Tibial artery (tissue), 4 donors: ENCODE measurements at places on chromosomes 11 and 22.

- H3K4me1 ChIP-seq: peaks cover 1% of the 10 kb centered on the region
- DNase-seq: no peak
- no peaks in the 10 kb centered on the region for H3K27me3 ChIP-seq
Observed at GRCh38 chr11:75424396-75424795, 8.6 kb downstream of the KLHL35 start.

- no peaks in the 10 kb centered on the region for H3K36me3 ChIP-seq
- H3K27ac ChIP-seq: no peak overlapping the region
- H3K4me1 ChIP-seq: peaks cover 17% of the 10 kb centered on the region
- no peak for DNase-seq
- H3K27me3 ChIP-seq: no peaks in the 10 kb centered on the region
Observed at GRCh38 chr22:28395920-28396753, 283.5 kb downstream of the TTC28 start.

- no peak overlapping the region for H3K4me3 ChIP-seq
- H3K27ac ChIP-seq: no peak overlapping the region
- no peaks in the 10 kb centered on the region for H3K27me3 ChIP-seq
- H3K4me1 ChIP-seq: no peaks in the 10 kb centered on the region
- DNase-seq: no peak
Observed at GRCh38 chr22:33975841-33976240, 55.6 kb upstream of the LARGE1 start.

- no peaks in the 10 kb centered on the region for H3K36me3 ChIP-seq
- H3K4me3 ChIP-seq: no peak overlapping the region
- H3K4me1 ChIP-seq: no peaks in the 10 kb centered on the region
- H3K27me3 ChIP-seq: no peaks in the 10 kb centered on the region
- H3K27ac ChIP-seq: no peak overlapping the region
Observed at GRCh38 chr11:103016031-103016430, 60.5 kb upstream of the MMP13 start.

- H3K4me3 ChIP-seq: no peak overlapping the region
- H3K36me3 ChIP-seq: no peaks in the 10 kb centered on the region
- no peak for DNase-seq
Observed at GRCh38 chr11:77062924-77063323, 3.8 kb upstream of the CAPN5 start.

DNA sequence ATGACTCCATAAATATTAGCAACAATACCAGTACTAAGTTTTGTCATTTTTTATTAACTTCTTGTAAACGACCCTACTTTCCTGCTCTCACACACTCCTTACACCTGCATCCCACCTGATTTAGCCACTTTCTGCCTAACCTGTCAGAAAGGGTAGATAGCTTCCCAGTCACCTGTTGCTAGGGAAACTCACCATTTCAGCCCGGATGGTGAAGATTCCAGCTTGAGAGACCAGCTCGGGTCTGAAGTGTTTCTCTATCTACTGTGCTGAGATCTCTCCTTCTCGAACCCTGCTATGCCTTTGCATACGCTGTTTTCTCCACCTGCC is at the start of gene PARVG:
Gene PARVG, plus strand, starts transcription at position 220 of the 327 bp plus-strand sequence. CDS start 2,405 bp downstream, outside the sequence.
- no peaks in the 10 kb centered on the region for H3K36me3 ChIP-seq
- no peak for DNase-seq
- no peaks in the 10 kb centered on the region for H3K4me1 ChIP-seq

- H3K27ac ChIP-seq: peak overlapping the region; percentile 48
- no peak for DNase-seq
- H3K36me3 ChIP-seq: no peaks in the 10 kb centered on the region
- no peak overlapping the region for H3K4me3 ChIP-seq
- H3K27me3 ChIP-seq: no peaks in the 10 kb centered on the region
Observed at GRCh38 chr11:95991545-95991944, 67.6 kb upstream of the MTMR2 start.

DNA sequence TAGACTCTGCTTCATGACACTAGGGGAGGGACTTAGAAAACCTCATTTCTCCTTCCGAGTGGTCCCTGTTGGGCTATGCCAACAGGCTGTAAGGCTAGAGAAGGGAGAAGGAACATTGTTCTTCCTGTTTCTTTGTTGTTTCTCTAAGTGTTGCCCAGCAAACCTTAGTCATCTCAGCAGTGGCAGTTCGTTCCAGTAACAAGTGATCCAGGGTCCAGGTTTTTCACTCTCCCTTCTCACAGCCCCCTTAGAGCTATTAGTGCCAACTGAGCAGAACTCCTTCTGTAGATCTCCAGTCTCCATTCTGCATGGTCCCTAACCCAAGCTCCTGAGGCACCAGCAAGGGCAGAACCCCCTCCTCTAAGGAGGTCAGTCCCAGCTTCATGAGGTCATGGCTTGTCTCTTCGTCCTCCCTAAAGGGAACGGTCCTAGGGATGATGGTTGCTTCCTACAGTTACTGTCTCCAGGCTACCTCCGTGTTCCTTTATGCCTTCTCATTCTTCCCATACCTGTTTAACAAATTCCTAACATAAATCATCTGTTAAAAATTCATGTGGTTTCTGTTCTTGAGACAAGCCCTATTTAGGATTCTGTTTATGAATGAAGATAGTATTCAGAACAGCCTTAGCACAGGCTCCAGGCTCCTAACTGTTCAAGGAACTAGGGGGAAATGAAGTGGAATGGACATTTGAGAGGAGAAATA is 168.6 kb upstream of the UBASH3B start:
- no peak for DNase-seq
- peaks cover 8% of the 10 kb centered on the region for H3K4me1 ChIP-seq
- H3K27ac ChIP-seq: no peak overlapping the region
- no peaks in the 10 kb centered on the region for H3K27me3 ChIP-seq
- no peaks in the 10 kb centered on the region for H3K36me3 ChIP-seq
- no peak overlapping the region for H3K4me3 ChIP-seq

DNA sequence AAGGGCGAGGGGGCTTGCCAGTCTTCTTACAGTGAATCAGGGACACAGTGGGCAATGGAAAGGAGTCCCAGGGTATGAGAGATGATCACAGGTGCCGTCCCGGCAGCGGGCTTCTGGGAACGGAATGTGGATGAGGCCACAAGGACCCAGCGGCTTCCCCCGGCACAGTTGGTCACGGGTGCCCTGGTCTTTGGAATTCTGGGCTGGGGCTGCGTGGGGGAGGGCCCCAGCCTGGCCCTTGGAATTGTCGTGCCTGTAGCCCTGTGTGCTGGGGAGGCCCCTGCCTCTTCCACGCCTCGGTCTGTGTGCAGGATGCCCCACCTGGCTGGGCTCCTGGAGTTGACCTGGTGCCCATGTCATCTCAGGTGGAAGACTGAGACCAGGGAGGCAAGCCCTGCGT is 76.6 kb downstream of the FBLN1 start:
- DNase-seq: no peak
- H3K4me1 ChIP-seq: no peaks in the 10 kb centered on the region
- H3K27me3 ChIP-seq: peaks cover 20% of the 10 kb centered on the region
- H3K27ac ChIP-seq: no peak overlapping the region

GRCh38 chr11:60871378-60872061 is 4.2 kb downstream of the ZP1 start:
- H3K27me3 ChIP-seq: no peaks in the 10 kb centered on the region
- no peaks in the 10 kb centered on the region for H3K36me3 ChIP-seq
- no peak overlapping the region for H3K27ac ChIP-seq
- peak; percentile 59 for DNase-seq

GRCh38 chr11:119983240-119983732 is 154.6 kb downstream of the TRIM29 start:
- no peaks in the 10 kb centered on the region for H3K27me3 ChIP-seq
- H3K4me3 ChIP-seq: no peak overlapping the region
- H3K4me1 ChIP-seq: no peaks in the 10 kb centered on the region
- no peak for DNase-seq
- H3K36me3 ChIP-seq: no peaks in the 10 kb centered on the region

GRCh38 chr22:36769541-36770512 is 6.1 kb downstream of the IFT27 start:
- no peak overlapping the region for H3K27ac ChIP-seq
- no peaks in the 10 kb centered on the region for H3K27me3 ChIP-seq
- H3K4me1 ChIP-seq: peaks cover 2% of the 10 kb centered on the region
- no peak overlapping the region for H3K4me3 ChIP-seq
- H3K36me3 ChIP-seq: no peaks in the 10 kb centered on the region

DNA sequence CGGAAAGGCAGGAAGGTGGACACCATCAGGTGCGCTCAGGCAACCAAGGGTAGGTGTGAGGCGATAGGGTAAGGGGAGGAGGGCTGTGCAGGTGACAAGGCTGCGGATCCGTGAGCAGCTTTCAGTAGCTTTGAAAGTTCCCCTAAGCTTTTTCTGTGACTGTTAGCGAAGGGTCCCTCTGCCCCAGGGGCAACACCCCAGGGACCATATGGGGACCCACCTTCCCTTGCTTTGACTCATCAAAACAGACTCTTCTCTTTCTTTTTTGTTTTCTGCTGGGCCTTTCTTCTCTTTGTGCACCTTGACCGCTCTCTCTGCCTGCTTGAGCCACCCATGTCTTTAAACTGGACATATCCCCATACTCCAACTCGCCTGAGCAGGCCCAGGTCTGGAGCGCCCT is 136.9 kb downstream of the FEZ1 start:
- no peak for DNase-seq
- H3K27ac ChIP-seq: no peak overlapping the region
- no peaks in the 10 kb centered on the region for H3K27me3 ChIP-seq

- H3K36me3 ChIP-seq: no peaks in the 10 kb centered on the region
- H3K4me3 ChIP-seq: no peak overlapping the region
- no peak for DNase-seq
- no peak overlapping the region for H3K27ac ChIP-seq
- H3K4me1 ChIP-seq: no peaks in the 10 kb centered on the region
Observed at GRCh38 chr22:32637951-32638350, 163.3 kb downstream of the FBXO7 start.

- H3K4me3 ChIP-seq: no peak overlapping the region
- H3K27ac ChIP-seq: no peak overlapping the region
- peaks cover 6% of the 10 kb centered on the region for H3K36me3 ChIP-seq
- DNase-seq: no peak
- H3K27me3 ChIP-seq: no peaks in the 10 kb centered on the region
Observed at GRCh38 chr11:36193721-36194120, 95.5 kb downstream of the COMMD9 start.
